ENCODE measurements at places on chromosomes 6 and 20.

DNA sequence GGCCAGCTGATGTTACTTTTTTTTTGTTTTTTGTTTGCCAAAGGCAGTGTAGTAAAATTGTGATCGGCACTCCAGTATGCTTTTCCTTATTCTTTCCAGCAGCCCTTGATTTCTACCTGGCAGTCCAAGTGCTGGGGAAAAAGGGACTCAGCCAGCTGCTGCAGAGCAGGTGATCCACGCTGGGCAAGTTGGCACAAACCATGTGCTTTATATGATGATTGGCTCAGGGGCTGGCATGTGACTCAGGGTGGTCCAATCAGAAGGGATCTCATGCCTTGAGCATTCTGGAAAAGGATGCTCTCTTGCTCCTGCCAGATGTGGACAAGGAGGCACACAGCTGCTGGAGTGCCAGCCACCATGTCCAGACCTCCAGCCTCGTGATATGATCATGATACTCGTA is 54.5 kb downstream of the SULF2 start:
- peak; percentile 13 for DNase-seq

GRCh38 chr20:54708229-54708628 is 232.8 kb downstream of the DOK5 start:
- no peak for DNase-seq

GRCh38 chr6:35017411-35018181 is 123.5 kb downstream of the TCP11 start:
- DNase-seq = no peak

DNA sequence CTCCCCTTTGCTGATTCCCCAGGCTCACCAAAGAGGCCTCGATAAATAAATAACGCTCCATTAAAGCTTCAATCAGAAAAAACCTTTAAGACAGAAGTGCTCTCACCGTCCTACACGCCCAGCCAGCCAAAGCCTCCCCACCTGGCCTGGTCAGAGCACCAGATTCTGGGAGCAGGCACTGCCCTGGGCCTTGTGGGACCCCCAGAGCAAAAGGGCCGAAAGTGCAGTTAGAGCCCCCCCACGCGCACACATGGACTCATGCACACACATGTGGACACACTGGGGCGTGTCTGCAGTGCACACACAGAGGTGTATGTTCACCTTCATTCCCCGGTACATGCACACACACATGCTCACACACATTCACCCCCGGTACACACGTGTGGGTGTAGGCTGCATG is 1.9 kb upstream of the NECAB3 start:
- DNase-seq = no peak

GRCh38 chr20:54909702-54910101 is 434.3 kb downstream of the DOK5 start:
- DNase-seq = no peak

DNA sequence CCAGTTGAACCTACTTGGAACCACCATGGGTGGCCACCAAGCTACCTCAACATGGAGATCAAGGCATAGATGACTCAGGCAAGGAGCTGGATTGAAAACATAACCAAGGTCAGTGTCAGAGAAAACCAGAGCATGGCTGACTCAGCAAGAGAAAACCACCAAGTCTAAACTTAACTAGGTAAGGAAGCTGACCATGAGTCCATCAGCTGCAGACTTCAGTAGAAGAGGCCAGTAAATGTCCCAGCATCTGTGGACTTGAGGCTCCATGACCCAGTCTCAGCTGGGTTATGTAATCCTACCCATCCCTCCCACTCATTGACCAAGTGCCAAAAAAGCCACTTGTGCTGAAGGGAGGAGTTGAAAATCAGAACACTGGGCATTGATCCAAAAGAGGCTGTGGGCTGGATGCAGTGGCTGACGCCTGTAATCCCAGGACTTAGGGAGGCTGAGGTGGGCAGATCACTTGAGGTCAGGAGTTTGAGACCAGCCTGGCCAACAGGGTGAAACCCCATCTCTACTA is 93.7 kb upstream of the CBLN4 start:
- DNase-seq = no peak

DNA sequence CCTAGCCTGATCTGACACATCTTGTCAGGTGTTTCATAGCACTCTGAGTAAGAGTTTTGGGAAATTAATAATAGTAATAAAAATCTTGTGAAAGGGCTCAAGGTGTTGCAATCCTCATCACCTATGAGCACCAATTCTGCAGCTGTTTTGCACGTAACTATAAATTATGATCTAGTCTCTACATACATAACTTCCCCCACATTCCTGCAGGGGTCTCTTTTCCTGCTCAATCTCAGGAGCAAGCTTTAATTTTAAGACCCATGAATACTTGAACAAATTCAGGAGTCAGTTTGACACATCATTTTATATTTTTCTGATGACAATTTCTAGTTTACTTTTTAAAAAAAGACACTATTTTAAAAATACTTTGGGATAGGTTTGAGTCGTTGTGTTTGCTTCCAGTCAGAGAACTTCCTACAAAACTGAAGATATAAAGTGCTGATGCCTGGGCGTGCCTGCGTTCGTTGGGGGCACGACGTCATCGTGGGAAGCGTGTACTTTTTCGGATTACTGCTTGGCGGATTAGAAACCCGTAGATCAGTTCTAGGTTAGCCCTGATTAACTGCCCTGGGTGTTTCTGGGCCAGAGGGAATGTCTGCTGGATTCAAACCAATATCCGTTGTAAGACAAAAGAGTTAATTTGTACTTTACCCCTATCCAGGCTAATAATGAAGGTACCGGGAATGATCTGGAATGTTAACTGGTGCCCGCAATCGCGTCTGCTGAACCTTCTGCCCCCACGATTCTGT is 1.0 kb upstream of the E2F3 start:
- DNase-seq = peak; percentile 65

GRCh38 chr6:144756469-144756868 is 471.3 kb downstream of the UTRN start:
- no peak for DNase-seq

Data from epithelial cell of esophagus (primary cell).